Esophagus muscularis mucosa (tissue), 4 donors: ENCODE measurements at places on chromosomes 12 and 14. TPM values are rescaled to one million over a fixed set of nuclear protein-coding genes. Genes with fewer than 3 reads are reported as not detected.

DNA sequence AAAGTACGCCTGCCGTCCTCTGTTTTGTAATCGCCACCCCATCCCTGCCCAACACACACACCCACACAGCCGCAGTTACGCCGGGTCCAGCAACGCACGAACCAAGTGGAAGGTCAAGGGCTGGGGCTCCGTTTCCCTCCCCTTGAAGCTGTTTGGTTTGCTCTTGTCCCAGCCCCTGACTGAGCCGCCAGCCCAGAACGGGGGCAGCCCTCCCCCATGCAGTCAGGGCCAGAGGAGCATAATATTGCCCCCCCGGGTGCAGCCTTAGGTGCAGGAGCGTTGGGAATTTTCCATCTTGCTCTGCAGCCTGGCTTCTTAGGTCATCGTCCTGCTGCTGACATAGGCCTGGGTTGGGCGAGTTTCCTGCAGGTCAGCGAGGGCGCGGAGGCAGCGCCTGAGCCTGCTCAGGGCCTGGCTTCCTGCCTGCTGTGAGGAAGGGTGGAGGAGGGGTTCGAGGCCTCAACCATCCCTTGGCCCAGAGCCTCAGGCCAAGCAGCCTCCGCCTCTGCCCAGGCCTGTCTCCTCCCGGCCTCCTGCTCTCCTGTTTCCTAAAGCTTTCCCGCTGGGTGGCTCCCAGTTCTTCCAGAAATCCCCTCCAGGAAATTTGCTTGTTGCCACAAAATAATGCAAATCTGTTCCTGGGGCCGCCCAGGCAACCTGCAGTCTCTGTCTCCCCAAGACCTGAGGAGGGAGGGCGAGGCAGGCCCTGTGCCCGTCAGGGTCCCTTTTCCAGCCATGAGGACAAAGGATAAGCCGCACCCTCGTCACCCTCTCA is 44.5 kb downstream of the PSMA6 start:
- peak; percentile 96 for DNase-seq
- peaks cover 93% of the 10 kb centered on the region for H3K4me1 ChIP-seq
- H3K36me3 ChIP-seq = no peaks in the 10 kb centered on the region
- H3K4me3 ChIP-seq = peak overlapping the region; percentile 10
- no peaks in the 10 kb centered on the region for H3K27me3 ChIP-seq
- peak overlapping the region; percentile 92 for H3K27ac ChIP-seq

GRCh38 chr14:95285566-95285965 is 34.1 kb downstream of the CLMN start:
- no peak overlapping the region for H3K27ac ChIP-seq
- no peak for DNase-seq
- H3K4me1 ChIP-seq = peaks cover 8% of the 10 kb centered on the region
- H3K27me3 ChIP-seq = peaks cover 18% of the 10 kb centered on the region
- no peak overlapping the region for H3K4me3 ChIP-seq
- H3K36me3 ChIP-seq = no peaks in the 10 kb centered on the region

The CCDC196 gene
- total RNA-seq = not detected

GRCh38 chr14:73457041-73457923 is 1.1 kb downstream of the NUMB start:
- H3K27ac ChIP-seq = peak overlapping the region; percentile 97
- DNase-seq = peak; percentile 92
- H3K27me3 ChIP-seq = no peaks in the 10 kb centered on the region
- H3K4me3 ChIP-seq = peak overlapping the region; percentile 79
- peaks cover 75% of the 10 kb centered on the region for H3K4me1 ChIP-seq
- H3K36me3 ChIP-seq = no peaks in the 10 kb centered on the region

DNA sequence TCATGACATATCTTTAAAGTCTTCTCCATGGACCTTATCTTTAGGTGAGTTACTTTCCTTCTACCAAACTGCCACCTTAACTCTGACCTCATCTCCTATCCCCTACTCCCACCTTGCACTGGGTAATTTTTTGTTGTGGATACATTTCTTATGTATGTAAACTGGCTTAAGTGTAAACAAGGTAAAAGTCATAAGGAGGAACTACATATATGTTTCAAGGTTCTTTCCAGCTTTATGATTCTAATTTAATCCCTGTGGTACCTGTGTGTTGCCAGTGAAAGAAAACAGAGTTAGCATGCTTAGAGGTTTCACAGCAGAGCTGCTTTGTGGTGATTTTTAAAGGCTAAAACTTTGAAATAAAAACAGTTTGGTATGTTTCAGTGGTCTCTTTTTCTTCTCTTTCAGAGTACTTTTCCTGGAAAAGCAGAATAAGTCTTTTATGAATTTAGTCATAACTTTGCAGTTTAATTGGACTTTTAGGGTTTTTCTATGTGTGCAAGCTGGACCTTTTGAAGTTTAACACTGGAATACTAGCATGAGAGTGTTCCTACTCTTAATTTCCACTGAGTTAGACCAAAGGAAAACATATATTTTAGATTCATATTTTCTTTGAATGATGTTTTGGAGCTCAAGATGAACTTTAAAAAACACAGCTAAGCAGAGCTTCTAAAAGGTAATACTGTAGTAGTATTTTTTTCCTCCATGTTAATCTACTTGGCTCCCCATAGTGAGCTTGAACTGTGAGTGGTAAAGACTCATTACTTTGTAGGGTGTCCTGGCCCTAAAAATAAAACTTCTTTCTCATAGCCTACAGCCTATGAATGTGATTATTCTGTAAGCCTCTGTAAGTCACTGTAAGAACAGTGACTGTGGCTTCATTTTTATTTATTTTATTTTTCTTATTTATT is 105.4 kb downstream of the FUT8 start:
- no peaks in the 10 kb centered on the region for H3K36me3 ChIP-seq
- no peak for DNase-seq
- no peaks in the 10 kb centered on the region for H3K4me1 ChIP-seq
- H3K27me3 ChIP-seq = no peaks in the 10 kb centered on the region

The ISCA2 gene
- 20.4 TPM for total RNA-seq

DNA sequence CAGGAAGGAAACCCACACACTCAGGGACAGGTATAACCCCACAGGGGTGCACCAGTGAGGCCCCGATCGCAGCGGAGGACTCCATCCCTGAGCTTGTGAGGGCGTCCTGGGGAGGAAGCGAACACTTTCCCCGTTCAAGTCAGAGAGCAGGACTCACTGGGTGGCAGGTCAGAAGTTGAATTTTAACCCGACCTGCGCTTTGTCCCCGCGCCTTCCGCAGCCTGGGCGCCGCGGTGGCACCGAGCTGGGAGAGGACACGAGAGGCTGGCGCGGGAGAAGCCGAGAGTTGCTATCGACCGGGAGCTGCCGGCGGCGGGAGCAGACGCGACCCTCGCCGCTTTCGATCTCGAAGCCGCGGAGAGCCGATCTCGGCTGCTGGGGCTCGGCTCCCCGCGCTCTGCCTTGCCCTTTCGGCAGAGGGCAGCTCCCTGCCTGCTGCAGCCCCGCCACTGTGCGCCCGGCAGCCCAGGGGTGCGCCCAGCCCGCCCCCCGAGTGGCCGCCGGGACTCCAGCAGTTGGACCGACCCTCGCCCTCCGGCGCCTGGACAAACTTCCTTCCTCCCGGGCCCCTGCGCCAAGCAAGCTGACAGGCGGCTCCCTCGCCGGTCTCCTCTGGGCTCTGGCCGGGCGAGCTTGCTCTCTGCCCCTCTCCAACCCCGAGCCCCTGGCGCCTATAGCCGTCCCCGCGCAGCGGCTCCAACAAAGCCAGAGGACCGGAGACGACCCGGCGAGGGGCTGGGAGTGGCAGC is 918 bp downstream of the LIN7A start:
- peak overlapping the region; percentile 69 for H3K4me3 ChIP-seq
- no peak for DNase-seq
- H3K27ac ChIP-seq = peak overlapping the region; percentile 83
- H3K27me3 ChIP-seq = peaks cover 17% of the 10 kb centered on the region
- no peaks in the 10 kb centered on the region for H3K36me3 ChIP-seq
